ENCODE measurements at places on chromosomes 4 and X.

DNA sequence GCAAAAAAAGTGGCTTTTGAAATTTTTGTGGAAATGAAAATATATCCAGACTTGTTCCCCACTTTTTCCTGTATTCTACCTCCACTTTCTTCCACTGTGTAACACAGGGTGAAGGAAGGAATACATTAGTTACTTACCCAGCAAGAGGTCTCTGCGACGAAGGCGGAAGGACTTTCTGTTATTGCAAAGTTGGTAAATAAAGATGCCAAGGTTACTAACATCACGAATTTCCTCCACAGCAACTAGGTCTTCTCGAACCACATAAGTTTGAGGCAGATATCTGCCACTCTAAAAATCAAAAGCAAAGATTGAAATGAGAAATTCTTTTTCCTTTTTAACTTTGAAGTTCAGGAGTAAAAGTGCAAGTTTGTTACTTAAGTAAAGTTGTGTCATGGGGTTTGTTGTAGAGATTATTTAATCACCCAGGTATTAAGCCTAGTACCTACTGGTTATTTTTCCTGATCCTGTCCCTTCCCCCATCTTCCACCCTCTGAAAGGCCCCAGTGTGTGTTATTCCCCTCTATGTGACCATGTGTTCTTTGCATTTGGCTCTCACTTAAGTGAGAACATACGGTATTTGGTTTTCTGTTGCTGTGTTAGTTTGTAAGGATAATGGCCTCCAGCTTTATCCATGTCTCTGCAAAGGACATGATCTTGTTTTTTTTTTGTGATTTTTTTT lies 5.8 kb downstream of the ITM2A start:
- DNase-seq, result no peak

GRCh38 chr4:132526652-132527051 lies 622.4 kb upstream of the PCDH10 start:
- DNase-seq, result no peak

DNA sequence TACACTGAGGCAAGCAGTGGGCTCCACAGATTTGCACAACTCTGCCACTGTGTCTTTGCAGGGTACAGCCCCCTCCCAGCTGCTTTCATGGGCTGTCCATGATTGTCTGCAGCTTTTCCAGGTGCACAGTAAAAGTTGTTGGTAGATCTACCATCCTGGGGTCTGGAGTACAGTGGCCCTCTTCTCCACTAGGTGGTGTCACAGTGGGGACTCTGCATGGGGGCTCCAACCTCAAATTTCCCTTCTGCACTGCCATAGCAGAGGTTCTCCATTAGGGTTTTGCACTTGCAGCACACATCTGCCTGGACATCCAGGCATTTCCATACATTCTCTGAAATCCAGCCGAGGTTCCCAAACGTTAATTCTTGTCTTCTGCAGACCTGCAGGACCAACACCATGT lies 1002.3 kb downstream of the FAM133A start:
- no peak for DNase-seq

GRCh38 chr4:4385729-4386295 lies 1.1 kb upstream of the NSG1 start:
- DNase-seq, result no peak

DNA sequence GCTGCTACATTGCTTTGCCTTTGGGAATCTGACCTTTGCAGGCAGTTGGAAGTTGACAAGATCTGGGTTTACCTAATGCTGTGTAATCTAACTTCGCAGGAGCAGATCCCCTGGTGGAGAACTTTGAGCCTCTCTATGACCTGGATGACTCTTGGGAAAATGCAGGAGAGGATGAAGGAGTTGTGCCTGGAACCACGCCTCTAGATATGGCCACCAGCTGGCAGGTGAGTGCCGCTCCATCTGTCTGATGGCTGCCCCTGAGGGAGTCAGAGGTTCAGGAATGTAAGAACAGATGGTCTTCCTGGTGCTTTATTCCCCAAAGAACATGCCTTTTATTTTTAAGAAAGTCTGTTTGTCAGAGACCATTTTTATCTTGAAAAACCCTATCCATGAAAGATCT lies 109.3 kb downstream of the NFKB1 start:
- no peak for DNase-seq

- DNase-seq, result no peak
Observed at GRCh38 chrX:125295337-125295736, 24.3 kb upstream of the TEX13C start.

GRCh38 chr4:117971403-117971802 lies 62.9 kb upstream of the NDST3 start:
- no peak for DNase-seq
